HFFc6 (cell line): ENCODE measurements at places on chromosomes 1 and 21. TPM values are rescaled to one million over a fixed set of nuclear protein-coding genes. Genes with fewer than 3 reads are reported as not detected.

Gene IFI44L
- total RNA-seq = 0.18 to 0.45 TPM (median 0.18 TPM) in 3 replicates

Gene GJB3
- total RNA-seq = not detected in 2 replicates

Gene TSTD1
- not detected in 3 replicates for total RNA-seq

Gene ADCY10
- total RNA-seq = 0.14 to 0.37 TPM in 2 of 3 replicates, not detected in the other

Gene ESRRG
- total RNA-seq = not detected in 3 replicates

Gene IGSF3
- not detected in 3 replicates for total RNA-seq

- no peak for DNase-seq
These were observed 124.7 kb upstream of the ARHGEF16 start for GRCh38 chr1:3329640-3330281.

DNA sequence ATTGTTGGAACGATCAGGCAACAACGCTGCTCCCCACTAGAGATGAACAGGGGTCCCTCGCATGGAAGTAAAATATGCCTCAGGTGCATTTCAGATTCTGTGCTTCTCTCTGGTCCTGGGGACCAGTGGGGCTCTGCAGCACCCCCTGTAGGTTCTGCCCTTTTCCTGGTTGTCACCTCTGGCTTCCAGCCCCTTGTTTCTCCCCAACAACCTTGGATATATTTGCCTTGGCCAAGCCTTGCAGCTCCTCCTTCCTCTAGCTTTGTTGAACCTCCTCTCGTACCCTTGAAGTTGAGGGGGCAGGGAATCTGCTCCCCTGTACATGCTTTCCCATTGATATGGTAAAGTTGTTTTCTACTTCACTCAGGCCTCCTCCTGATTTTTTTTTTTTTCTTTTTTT, 5.4 kb upstream of the RGSL1 start:
- DNase-seq = no peak

GRCh38 chr1:86714561-86715244, 10.3 kb downstream of the SH3GLB1 start:
- no peak for DNase-seq

GRCh38 chr1:179881642-179882252, 338 bp upstream of the TOR1AIP1 start:
- peak; percentile 90 for DNase-seq

DNA sequence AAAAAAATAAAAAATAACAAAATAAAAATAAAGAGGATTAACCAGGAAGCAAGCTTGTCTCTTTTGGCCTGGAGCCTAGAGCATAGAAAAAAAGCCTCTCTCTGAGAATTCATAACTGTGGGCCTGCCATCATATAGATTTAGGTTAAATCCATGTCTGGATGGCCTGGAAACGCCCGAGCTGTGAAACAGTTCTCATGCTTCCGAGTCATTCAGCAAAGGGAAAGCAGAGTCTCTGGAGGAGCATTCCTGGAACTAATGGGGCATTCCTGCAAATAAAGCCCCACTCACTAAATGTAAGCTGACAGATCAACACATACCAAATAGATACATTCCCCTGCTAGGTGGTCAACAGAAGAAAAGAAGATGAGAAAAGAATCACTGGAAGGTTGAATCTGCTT, 75.8 kb upstream of the GNG4 start:
- DNase-seq = peak; percentile 32

DNA sequence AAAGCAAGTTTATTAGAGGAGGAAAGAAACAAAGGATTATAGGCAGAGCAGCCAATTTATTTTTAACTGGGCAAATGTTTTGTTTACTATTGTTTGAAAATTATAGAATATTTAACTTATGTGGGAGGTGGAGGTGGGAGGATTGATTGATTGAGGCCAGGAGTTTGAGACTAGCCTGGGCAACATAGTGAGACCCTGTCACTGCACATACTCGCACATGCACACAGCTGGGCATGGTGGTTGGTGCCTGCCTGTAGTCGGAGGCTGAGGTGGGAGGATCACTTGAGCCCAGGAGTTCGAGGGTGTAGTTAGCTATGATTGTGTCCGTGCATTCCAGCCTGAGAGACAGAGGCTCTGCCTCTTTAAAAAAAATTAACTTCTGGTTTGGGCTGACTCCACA, 6.7 kb downstream of the MAN1A2 start:
- DNase-seq = no peak

DNA sequence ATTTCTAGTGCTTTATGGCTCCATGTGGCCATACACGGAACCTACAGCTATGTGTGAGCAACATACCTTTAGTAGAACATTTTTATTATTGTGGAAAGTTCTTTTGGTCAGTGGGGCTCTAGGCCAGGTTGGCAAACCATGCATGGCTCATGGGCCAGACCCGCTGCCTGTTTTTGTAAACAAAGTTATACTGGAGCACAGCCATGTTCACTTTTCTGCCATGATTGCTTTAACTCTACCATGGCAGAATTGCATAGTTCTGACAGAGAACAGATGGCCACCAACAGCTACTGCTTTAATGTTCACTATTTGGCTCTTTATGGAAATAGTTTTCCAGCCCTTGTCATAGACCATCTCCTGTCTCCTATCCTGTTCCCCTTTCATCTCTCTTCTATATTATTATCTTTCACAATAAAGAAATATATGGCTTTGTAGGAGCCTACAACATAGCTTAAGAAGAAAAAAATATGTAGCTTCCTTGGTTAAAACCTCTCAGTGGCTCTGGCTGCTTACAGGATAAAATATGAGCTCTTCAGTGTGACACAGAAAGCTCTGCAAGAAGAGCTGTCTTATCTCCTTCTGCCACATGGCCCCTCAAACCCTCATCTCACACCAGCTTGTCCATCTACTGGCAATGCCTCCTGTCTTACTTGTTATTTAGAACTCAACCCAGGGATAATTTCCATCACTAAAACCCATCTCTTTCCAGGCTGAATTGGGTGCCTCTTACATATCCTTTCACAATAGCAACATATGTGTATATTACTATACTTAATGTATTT, 54.6 kb upstream of the RWDD3 start:
- DNase-seq = no peak
